ENCODE measurements at places on chromosomes 2 and 18.

- no peak for DNase-seq
Observed at GRCh38 chr18:62773691-62774090, 58.4 kb downstream of the PHLPP1 start.

DNA sequence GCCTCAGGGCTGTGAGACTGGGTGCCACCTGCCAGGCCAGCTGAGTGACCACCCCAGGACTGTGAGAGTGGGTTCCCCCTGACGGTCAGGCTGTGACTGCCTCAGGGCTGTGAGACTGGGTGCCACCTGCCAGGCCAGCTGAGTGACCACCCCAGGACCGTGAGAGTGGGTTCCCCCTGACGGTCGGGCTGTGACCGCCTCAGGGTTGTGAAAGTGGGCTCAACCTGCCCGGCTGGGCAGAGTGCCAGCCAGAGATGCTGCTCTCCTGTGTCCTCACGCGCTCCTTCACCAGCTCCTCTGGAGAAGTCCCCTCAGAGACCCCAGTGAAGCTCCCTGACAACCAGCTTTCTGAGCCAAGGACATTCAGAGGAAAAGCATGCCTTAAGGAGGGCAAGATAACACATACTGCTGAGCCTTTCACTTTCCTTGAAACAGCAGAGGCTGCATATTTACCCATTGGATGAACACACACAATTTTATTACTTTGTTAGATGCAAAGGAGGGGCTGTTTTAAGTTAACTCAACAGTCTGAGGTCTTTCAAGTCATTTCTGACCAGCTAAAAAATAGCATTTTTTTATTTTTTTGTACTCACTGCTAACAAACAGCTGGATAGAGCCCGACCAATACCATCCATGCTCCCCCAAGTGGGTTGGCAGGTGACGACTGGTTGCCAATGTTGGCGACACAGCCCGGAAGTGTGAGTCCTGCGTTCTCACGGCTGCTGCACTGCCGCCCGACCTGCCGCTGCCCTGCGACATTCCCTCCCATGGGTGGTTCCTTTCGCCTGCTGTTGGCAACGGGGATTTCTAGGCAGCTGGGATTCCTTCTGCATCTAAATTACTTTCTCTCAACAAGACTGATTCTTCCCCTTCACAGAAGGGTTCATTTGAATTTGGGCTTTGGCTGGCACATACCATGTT, 70.7 kb downstream of the NDUFA10 start:
- no peak for DNase-seq

DNA sequence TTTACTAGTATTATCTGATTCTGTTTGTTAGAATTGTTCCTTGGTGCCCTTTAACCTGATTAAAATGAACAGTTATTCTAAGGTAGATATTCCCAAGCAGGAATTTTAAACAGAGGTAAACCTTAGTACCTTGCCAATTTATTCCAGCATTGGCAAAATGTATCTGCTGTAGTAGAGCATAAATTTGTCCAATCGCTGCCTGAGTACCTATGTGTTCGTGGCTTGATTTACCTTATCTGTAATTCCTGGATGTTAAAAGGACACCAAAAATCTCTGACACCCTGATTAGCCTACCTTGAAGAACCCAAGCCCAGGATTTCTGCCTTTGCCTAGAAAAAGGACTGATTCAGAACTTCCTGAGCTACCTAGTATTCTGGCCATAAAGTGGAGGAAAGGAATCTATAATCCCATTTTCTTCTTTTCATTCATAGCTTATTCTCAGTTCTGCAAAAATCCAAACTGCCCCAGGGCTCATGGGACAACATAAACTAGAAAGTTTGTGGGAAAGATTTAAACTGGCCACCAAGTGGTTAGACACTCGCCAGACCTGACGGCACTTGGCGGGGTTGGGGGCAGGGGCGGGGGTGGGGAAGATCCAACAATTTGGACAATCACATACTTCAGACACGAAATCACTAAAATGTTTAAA, 16.2 kb upstream of the ZCCHC2 start:
- no peak for DNase-seq

DNA sequence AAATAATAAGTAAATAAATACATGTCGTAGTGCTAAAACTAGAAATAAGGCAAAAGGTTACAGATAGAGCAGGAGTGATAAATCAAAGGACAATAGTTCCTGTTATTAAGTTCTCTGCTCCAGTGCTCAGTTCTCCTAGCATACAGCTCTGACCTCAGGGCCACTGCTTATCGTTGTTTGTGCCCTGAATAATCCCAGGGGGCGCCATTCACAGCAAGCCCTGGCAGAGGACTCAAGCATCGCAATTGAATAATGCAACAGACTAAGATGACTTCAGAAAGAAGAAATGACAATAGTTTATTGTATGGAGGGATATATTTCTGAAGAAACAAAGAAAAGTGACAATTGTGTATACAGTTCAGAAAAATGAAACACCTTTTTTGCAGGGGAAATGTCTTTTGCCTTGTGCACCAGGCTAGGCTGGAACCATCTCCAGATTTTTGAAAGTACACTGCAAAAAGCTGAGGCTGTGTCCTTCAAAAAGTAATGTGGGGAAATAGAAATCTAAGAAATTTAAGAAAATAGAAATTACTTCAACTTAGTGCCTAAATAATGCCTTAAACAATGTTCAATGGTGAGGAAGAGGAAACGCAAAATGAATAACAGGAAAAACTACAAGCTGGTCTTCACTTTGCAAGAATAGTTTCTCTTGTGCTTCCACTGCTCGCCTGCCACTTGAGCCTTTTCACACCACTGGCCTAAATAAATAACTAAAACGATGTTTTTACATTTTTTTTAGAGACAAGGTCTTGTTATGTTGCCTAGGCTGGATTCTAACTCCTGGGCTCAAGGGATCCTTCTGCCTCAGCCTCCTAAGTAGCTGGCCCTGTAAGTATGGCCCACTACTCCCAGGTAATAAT, 19.0 kb upstream of the CCNYL1 start:
- DNase-seq = peak; percentile 51

DNA sequence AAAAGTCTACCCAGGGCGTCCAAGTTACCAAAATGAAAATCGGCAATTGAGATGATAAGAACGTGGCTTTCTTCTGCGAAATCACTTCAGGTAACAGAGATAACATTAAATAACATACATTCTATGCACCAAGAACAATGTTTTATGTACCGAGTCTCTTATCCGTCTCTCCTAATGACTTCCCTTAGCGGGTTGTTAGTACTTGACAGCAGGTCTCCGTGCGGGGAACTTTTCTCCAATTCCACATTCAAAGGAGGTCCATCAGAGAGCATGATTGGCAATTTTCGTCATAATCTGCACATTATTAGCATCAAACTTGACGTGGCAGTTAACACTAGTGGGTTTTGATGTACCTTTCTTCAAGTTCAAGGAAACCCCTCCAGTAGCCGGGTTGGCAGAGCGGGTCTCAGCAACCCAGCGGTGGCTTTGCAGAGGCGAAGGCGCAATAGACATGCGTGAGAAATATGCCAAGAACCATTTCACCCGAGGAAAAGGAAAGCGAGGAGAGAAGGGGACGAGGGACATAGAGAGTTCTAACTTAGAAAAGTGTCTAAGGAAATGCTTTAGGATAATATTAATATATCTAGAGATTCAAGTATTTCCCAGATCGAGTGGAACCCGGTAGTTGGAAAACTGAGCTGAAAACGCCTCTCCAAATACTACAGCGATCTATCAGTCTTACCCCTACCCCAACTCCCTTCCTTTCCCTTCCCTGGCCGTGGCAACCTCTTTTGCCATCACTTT, 5.0 kb downstream of the EVX2 start:
- no peak for DNase-seq

DNA sequence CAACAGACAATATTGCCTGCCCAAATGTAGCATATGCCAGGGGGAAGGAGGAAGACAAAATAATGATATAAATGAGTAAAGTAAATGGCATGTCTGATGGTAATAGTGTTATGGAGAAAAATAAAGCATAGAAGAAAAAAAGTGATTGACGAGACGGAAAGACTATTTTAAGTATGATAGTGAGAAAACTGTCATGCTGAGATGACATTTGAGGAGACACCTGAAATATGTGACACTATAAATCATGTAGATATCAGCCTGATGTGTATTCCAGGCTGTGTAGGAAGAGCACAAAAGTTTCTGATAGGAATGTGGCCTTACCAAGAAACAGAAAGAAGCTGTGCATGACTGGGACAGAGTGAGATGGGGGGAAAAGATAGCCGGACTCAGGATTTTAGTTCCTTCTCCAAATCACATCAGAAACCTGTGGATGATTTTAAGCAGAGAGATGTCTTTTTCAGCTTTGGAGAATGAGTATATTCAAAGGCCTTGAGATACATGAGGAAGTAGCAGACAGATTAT, 387.3 kb upstream of the SYT4 start:
- DNase-seq = no peak

DNA sequence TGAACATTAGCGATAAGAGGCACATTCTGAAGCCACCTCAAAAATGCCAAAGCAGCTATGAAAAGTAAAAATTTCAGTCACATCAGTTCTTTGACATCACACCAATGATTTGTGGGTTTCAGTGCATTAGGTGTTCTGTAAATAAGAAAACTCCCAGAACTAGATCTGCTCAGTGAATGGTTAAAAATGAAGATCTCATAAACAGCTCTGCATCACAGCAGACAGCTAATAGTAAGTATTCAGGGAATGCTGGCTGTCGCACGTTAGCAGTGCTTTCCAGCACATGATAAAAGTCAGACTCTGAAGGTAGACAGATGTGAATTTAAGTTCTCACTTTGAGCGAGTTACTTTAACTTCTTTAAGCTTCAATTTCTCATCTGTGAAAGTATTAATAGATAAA, 154.9 kb downstream of the SATB2 start:
- no peak for DNase-seq

DNA sequence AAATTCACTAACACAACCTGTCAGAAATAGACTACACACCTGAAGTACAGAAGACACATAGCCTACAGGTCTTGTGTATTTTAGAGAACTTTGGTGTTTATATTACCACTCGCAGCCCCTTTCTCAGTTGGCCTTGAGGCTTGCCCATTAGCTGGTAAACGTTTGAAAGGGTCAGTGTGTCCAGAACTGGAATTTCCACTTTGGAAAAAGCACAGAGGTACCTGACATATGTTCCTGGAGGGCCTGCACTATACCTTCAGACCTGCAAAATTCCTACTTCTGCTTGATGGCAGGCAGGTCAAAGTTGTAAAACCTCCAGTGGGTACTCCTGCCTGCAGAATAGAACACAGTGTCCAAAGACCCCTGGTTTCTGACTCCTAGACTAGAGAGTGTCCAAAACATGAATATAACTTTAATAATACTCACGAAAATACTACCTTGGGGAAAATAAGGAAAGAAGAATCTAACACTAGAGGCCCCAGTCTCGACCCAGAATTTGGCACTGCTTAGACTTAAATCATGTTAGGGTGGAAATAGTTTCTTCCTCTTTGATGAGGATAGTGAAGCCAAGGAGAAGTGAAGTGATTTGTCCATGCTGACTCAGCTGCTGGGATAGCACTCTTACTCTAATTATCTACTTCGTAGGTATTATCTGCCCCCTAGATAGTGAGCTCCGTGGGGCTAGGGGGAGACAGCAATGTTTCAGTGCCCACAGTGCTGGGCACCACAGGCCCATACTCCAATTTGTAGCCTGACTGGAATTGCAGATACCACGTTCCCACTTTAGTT, 2.8 kb downstream of the KCTD1 start:
- DNase-seq = no peak

GRCh38 chr2:109295781-109296117, 166.7 kb downstream of the SH3RF3 start:
- no peak for DNase-seq

GRCh38 chr2:86622519-86623042, 1.1 kb downstream of the RNF103 start:
- peak; percentile 25 for DNase-seq

DNA sequence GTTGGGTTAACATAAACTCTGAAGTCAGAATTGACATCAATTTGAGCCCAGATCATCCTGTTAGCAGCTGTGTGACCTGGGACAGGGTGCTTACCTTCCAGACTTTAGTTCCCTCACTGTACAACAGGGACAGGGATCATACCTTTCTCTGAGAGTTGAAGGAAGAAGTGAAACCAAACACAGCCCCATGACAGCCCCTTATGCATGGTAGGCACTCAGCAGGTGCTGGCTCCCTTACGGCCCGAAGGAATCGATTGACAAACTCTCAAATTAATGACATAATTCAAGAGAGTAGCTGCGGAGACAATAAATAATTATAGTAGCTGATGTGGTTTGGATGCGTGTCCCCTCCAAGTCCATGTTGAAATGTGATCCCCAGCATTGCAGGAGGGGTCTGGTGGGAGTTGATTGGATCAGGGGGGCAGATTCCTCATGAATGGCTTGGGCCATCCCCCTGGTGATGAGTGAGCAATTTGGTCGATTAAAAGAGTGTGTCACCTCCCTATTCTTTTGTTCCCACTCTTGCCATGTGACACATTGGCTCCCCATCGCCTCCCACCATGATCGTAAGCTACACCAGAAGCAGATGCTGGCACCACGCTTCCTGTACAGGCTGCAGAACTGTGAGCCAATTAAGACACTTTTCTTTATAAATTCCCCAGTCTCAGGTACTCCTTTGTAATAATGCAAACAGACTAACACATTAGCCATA, 72.4 kb downstream of the ODC1 start:
- no peak for DNase-seq

DNA sequence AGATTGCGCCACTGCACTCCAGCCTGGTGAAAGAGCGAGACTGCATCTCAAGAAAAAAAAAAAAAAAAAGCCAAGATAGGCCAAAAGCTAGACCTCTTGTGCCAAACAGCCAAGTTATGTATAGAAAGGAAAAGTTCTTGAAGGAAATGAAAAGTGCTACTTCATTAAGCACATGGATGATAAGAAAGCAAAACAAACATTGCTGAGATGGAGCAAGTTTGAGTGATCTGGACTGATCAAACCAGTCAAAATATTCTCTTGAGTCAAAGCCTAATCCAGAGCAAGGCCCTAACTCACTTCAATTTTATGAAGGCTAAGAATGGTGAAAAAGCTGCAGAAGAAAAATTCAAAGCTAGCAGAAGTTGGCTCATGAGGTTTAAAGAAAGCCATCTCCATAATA, 28.1 kb upstream of the TANC1 start:
- no peak for DNase-seq

GRCh38 chr2:70852824-70853223, 17.2 kb upstream of the CD207 start:
- no peak for DNase-seq

DNA sequence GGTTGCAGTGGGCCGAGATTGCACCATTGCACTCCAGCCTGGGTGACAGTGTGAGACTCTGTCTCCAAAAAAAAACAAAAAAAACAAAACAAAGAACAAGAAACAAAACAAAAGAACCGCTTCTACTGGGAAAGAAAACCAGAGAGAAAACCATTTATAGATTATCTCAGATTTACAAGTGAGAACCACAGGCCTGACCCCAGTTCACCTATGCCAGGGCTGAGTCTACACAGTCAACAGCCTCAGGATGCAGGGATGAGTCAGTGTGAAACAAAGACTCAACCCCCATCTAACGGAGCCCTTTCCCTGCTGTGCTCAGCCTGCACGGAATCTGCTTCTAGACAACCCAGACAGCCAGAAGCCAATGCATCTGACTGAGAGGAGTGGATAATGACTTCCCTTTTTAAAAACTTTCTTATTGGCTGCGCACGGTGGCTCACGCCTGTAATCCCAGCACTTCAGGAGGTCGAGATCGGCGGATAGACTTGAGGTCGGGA, 25.5 kb upstream of the YWHAQ start:
- DNase-seq = peak; percentile 51

GRCh38 chr2:119218478-119219064, 5.1 kb upstream of the STEAP3 start:
- no peak for DNase-seq
